ENCODE measurements at places on chromosomes 7 and 10.

GRCh38 chr10:6892864-6893263 is 312.8 kb upstream of the PRKCQ start:
- DNase-seq: no peak

DNA sequence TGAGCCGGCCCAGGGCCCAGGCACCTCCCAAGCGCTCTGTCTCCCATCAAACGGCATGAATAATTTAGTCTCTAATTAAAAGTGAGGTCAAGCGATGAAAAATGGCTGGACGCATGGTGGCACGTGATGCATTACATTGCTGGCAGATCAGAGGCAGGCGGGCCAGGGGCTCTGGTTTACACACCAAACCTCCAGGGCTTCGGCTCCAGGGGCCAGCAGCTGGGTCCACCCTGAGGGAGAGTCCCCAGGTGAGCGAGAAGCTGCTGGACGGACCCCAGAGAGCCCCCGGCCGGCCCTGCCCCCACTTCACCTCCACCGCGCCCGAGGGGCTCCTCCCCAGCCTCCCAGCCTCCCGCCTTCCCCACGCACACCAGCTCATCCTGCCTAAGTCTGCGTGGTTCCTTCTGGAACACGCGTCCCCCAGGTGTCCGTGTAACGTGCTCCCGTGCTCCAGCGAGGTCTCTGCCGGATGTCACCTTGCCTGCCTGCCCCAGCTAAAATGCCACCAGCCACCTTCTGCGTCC is 23.2 kb downstream of the UNCX start:
- no peak for DNase-seq

DNA sequence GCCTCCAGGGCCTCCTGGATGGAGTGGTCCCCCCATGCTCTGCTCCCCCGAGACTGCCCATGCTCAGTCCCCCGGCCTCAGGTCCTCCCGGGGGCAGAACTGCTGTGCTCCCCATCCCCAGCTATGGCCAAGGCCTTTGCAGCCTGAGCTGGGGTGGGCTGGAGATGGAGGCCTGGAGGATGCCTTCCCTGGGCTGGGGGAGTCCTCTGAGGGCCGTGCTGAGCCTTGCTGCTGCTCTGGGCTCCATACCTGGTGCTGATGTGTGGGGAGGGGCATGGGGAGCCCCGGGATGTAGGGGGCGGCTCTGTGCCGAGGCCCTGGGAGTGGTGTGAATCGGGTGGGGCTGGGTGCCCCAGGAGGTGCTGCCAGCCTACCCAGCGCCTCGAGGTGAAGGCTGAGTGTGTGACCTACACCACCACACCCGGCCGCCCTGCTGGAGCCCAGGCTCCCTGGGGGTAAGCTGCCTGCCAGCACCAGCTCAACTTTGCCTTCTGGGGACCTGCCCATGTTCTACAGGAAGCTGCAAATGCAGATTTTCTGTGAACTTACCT is 109.5 kb downstream of the UNCX start:
- DNase-seq: no peak

DNA sequence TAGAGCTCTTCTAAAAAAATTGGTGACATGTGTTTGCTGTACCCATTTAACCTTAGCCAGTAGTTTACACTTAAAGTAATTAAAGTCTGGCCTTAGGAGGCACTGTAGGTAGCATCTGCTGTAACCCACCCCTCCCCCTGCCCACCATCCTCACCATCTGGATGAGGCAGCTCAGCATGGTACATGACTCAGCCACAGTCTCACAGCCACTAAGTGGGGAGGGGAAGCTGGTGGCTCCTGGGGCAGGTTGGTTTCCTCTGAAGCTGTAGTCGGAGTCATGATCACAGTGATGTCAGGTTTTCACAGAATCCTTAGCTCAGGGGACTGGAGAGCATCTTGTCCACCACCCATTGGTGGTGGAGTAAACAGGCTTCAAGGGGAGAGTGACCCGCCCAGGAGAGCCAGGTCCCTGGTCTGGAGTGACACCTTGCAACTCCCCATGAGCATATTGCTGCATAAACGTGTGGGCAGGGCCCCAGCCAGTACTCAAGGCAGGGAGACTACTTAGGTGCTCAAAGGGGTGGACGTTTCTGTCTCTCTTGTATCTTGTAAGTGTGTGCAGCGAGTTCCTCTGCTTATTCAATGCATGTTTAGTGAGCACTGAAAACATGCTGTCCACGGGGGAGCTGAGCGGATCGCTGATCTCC is 125.9 kb downstream of the GRK5 start:
- DNase-seq: no peak

- no peak for DNase-seq
These were observed 242.5 kb downstream of the REEP3 start for GRCh38 chr10:63763744-63764143.

- no peak for DNase-seq
These were observed 121.8 kb upstream of the AFAP1L2 start for GRCh38 chr10:114526126-114526503.

DNA sequence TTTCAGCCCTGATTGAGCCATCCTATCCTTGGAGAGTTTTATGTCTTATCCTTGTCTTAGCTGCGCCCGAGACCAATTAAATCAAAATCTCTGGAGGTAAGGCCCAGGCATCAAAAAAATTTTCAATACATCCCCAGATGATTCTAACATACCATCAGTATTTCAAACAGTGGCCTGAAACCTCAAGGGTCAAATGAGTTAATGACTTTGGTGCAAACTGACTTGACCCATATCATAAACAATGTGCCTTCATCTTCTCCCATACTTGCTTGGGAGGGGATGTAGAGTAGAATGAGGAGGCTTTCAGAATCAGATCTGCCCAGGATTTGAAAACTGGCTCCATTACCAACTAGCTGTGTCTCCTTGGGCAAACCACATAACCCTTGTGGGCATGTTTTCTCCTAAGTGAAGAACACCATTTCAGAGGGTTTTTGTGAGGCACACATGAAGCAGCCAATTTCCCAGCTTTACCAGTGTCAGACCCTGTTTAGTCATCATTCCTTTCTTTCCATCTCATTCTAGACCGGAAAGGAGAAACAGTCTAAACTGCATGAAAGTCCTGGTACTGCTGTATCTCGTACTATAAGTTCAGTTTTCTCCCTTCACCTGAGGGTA is 35.7 kb upstream of the ATXN7L1 start:
- no peak for DNase-seq

- DNase-seq: no peak
These were observed at the start of gene TMEM176B for GRCh38 chr7:150799741-150800580. TMEM176B (minus strand) TSS chr7:150800364; CDS start chr7:150796569, 3,795 bp downstream.

DNA sequence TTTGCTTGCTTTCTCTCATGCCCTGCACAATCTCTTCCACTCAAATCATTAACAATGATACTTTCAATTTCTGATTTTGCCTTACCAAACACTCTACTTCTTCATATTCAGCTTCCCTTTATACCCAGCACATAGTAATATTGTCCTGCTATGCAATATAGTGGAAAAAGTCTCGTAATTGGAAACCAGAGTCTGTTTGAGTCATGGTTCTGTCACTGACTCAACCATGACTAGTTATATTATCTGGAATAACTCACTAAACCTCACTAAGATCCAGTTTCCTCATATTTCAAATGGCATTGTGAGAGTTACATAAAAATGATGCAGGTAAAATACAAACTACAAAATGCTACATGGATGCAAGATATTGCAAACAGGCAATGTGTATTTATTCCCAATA is 98.5 kb upstream of the LRRTM3 start:
- no peak for DNase-seq

GRCh38 chr10:132515811-132516726 is 21.5 kb upstream of the INPP5A start:
- no peak for DNase-seq

DNA sequence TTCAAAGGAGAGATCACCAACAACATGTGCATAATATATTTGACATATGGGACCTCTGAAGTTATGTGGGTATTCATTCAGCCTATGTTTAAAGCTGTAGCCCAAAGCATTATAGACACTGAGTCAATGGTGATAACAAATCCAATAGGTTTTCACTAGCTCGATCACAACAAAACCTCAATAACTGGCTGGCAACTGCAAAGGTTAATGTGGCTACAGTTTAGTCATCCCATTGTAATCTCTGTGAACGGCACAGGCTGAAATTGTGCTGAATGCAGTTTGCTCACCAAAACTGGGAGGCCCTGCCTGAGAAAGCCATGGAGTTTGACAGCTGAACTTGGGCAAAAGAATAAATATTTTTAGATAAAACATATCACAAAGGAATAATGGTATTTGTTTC is 152.4 kb upstream of the ADO start:
- DNase-seq: no peak
